ENCODE measurements at places on chromosomes 6 and 20. TPM values are rescaled to one million over a fixed set of nuclear protein-coding genes. Genes with fewer than 3 reads are reported as not detected.
A peak's percentile ranks its signal among the peaks of the same experiment; 100 is the strongest.

The LTB gene
- not detected for total RNA-seq

GRCh38 chr6:91708534-91708933, 1121.7 kb upstream of the MAP3K7 start:
- no peak for DNase-seq
- H3K27ac ChIP-seq = no peak overlapping the region
- H3K36me3 ChIP-seq = no peaks in the 10 kb centered on the region
- no peaks in the 10 kb centered on the region for H3K4me1 ChIP-seq
- H3K27me3 ChIP-seq = no peaks in the 10 kb centered on the region
- H3K4me3 ChIP-seq = no peak overlapping the region

- H3K27ac ChIP-seq = no peak overlapping the region
- H3K4me1 ChIP-seq = no peaks in the 10 kb centered on the region
- peak; percentile 61 for DNase-seq
- H3K27me3 ChIP-seq = no peaks in the 10 kb centered on the region
- no peak overlapping the region for H3K4me3 ChIP-seq
- H3K36me3 ChIP-seq = no peaks in the 10 kb centered on the region
These were observed 72.1 kb downstream of the RSPO3 start for GRCh38 chr6:127190552-127190951.

The CLPSL2 gene
- total RNA-seq = not detected

The HCRTR2 gene
- total RNA-seq = not detected

DNA sequence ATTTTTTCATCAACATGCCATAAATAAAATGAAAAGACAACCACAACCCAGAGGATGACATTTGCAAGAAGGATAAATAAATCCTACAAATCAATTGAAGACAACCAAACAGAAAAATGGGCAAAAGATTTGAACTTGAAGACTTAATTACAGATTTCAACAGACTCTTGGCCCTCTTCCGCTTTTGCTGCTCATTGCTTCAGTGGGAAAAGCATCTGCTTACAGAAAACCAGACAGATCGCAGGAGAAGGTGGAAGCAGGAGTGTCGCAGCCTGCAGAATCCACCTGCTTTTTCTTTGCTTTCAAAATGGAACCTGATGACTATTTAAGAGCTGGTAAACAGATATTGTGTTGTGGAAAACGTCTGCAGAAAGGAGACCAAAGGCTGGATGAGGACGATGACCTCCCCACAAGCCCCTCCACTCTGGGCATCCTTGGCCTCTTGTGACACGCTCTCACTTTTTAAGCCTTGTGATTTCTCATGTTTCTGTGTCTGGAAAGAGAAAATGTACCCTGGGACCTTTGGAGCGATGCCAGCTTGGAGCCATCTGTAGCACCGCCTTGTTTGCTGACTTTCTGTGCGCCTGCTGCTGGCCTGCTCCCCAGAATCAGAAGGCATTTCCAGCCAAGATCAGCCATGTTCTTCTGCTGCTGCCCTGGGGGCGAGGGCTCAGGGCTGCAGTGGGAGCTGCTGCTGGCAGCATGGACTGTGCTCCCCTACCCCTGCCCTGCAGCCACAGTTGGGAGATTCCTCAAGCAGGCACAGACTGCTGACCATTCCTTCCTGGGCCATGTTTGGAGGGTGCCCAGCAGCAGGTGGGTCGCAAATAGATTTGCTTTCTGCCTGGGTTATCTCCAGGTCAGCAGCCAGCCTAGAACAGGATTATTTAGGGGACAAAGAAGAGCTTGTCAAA, 3.6 kb upstream of the CSTL1 start:
- H3K27ac ChIP-seq = no peak overlapping the region
- no peak overlapping the region for H3K4me3 ChIP-seq
- no peak for DNase-seq
- no peaks in the 10 kb centered on the region for H3K36me3 ChIP-seq
- H3K27me3 ChIP-seq = peaks cover 10% of the 10 kb centered on the region

The TFAP2D gene
- total RNA-seq = not detected

- peaks cover 30% of the 10 kb centered on the region for H3K36me3 ChIP-seq
- peaks cover 17% of the 10 kb centered on the region for H3K4me1 ChIP-seq
- peak overlapping the region; percentile 100 for H3K27ac ChIP-seq
- H3K27me3 ChIP-seq = no peaks in the 10 kb centered on the region
These were observed 1.1 kb downstream of the CEBPB start for GRCh38 chr20:50191544-50192363.

DNA sequence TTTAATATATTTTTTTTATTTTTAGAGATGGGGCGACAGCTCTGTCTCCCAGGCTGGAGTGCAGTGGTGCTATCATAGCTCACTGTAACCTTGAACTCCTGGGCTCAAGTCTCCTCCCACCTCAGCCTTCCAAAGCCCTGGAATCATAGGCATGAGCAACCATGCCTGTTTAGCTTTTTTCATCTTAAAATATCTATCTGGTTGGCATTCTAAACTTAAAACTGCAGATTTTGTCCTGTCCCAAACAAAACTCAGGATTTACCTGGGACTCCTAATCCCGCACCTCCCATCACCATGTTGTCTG, 124.7 kb downstream of the SULF2 start:
- no peak overlapping the region for H3K27ac ChIP-seq
- H3K4me1 ChIP-seq = no peaks in the 10 kb centered on the region
- DNase-seq = no peak

DNA sequence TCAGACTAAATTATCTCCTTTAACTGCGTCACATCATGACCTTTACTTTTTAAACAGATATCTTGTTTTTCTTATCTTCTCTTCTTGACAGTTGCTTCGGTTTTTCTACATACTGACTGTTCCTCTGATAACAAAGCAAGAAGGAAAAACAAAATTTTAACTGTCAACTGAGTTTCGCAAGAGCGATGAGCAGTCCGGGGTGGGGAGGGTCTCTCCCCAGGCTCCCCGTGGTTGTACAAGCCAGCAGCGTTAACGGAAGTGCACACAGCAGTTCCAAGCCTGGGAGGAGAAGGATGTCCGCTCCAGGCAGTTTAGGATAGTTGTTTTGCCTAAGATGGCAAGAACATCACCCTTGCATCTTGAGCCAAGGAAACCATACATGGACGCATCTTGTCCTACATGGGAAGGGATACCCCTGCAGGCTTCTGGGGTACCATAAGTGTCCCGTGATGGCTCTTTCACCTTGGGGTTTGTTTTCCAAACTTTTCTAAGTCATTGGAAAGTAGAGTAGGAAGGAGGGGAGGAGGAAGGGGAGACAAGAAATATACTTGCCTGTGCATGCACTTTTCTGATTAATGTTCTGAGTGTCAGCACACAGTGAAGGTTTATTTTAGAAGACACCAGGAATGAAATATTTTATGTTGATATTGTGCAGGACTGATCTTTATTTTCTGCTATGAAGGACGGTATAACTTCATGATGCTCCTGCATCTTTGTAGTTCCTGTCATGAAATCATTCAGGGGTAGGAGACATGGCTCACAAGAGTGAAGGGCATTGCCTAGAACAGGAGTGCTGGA, 20.8 kb downstream of the SLC24A3 start:
- no peaks in the 10 kb centered on the region for H3K4me1 ChIP-seq
- H3K4me3 ChIP-seq = no peak overlapping the region
- H3K27me3 ChIP-seq = no peaks in the 10 kb centered on the region
- H3K36me3 ChIP-seq = no peaks in the 10 kb centered on the region
- DNase-seq = no peak
- H3K27ac ChIP-seq = no peak overlapping the region

DNA sequence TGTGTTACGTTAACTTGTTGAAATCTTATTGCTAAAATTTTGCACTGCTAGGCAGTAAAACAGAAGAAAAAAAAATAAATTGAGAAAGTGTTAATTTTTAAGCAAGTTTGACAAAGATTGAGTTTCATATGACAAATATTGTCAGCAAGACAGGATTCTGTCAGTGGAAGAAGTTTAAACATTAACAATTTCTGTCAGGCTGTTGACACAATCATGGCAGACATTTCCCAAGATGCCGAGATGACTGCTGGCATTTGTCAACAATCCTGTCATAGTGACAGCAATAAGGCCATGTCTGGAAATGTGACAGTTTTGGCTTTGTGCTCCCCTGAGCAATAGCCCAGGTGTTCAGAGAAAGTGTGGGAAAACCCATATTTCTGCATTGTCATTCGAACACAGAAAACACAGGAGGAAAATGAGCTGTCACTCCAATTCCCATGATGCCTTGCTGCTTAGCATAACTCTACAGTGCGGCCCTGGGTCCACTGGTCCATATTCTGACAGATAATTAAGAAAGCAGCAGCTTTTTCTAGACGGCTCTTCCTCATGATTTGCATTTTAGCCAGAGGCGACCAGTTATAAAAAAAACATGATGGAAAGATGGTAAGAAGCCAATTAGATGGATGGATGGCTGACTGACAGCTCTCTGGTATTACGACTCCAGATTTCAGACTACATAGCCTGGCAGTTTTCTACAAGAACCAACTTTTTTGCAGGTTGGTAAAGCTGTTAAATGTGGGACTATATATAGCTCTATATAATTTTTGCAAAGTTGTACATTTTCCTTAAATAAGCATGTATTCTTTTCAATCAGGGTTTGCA, 43.6 kb upstream of the DEFB112 start:
- H3K27ac ChIP-seq = no peak overlapping the region
- H3K4me3 ChIP-seq = no peak overlapping the region
- H3K4me1 ChIP-seq = no peaks in the 10 kb centered on the region
- H3K36me3 ChIP-seq = no peaks in the 10 kb centered on the region
- H3K27me3 ChIP-seq = no peaks in the 10 kb centered on the region

- no peak overlapping the region for H3K27ac ChIP-seq
- H3K27me3 ChIP-seq = no peaks in the 10 kb centered on the region
- no peaks in the 10 kb centered on the region for H3K4me1 ChIP-seq
- H3K36me3 ChIP-seq = no peaks in the 10 kb centered on the region
- no peak for DNase-seq
These were observed 32.7 kb downstream of the ROS1 start for GRCh38 chr6:117393045-117393444.

The CDKN1A gene
- total RNA-seq = 171 TPM

DNA sequence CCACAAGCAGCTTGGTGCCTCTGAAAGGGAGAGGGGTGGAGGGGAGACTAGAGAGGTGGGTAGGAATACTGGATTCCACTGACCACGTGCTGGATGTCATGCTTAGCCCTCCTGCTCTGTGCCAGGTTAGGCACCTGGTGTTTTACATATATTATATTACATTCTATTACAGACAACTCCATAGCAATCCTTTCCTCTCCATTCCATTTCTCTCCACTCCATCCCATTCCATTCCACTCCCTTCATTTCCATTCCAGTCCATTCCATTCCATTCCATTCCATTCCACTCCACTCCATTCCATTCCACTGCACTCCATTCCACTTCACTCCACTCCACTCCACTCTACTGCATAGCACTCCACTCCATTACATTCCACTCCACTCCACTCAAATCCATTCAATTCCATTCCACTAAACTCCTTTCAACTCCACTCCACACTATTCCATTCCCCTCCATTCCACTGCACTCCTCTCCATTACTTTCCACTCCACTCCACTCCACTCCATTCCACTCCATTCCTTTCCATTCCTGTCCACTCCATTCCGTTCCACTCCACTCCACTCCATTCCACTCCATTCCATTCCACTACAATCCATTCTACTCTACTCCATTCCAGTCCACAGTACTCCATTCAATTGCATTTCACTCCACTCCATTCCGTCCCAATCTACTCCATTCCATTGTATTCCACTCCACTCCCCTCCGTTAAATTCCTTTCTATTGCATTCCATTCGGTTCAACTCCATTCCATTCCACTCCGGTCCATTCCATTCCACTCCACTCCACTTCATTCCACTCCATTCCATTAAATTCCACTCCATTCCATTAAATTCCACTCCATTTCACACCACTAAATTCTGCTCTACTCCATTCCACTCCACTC, 27.2 kb upstream of the DEFB125 start:
- no peaks in the 10 kb centered on the region for H3K36me3 ChIP-seq
- H3K27me3 ChIP-seq = no peaks in the 10 kb centered on the region
- H3K27ac ChIP-seq = peak overlapping the region; percentile 100
- DNase-seq = no peak

DNA sequence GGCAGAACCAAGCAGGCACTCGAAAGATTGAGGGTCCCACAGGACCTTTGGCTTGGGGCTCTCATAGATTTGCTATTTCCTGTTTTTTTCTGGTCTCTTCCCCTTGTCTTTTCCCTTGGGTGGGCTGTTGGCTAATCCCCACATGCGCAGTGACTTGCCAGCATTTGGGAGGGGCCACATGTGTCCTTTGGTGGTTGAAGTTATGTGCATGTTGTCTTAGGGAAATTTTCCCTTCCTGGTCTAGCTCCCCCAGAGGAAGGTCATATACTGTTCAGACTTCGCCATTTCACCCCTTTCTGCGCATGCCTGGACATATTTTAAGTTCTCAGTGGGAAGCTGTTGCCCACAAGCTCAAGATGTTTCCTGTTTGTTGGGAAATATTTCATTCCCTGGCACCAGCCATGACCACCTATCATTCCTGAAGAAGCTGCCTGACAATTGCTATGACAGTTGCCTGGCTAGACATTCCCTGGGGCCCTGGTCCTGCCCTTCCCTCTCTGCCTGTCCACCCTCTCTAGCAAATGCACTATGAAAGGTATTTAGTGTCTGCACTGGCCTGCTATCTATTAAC, 156.2 kb upstream of the THBS2 start:
- no peak overlapping the region for H3K4me3 ChIP-seq
- no peaks in the 10 kb centered on the region for H3K4me1 ChIP-seq
- H3K27me3 ChIP-seq = no peaks in the 10 kb centered on the region
- no peak for DNase-seq

DNA sequence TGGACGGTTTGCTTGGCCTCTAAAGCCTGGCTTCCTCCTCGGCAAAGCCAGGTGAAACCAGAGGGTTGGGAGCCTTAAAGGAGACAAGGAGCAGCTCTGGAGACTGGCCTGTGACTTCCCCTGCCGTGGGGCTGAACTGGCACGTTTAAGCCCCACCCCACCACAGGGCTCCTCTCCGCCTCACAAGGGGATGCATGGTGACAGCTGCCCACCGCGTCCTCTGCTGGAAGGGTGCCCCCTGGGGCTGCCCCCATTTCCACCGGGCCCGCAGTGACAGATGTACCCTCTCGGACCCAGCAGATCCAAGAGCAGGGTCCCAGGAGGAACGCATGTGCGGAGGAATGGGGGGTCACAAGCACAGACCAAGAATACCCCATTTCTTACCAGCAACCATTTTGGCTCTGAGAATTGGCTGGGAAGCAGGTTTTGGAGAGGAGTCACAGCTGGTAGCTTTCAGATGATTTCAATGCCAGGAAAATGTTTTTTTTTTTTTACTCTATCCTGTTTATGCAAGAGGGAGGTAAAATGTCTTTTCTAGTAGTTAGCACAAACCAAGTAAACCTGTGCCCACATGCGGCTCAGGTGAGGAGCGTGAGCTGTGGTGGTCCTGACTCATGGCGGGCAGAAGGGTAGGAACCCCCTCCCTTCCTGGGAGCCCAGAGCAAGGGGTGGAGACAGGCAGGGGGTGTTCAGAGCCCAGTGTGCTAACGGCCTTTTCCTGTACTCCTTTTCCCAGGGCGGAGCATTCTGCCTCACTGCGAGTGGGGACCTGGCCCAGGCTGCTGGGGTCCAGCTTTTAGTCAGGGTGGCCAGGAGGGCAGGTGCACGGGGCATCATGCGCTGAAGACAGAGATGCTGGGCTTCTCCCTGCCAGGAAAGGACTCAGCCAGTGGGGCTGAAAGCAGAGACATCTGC, 33.0 kb downstream of the FRMD1 start:
- H3K4me3 ChIP-seq = no peak overlapping the region
- peak; percentile 9 for DNase-seq
- H3K36me3 ChIP-seq = no peaks in the 10 kb centered on the region
- H3K27me3 ChIP-seq = no peaks in the 10 kb centered on the region
- peaks cover 8% of the 10 kb centered on the region for H3K4me1 ChIP-seq

The GGTLC1 gene
- not detected for total RNA-seq

- no peak overlapping the region for H3K4me3 ChIP-seq
- H3K27ac ChIP-seq = no peak overlapping the region
- H3K4me1 ChIP-seq = peaks cover 19% of the 10 kb centered on the region
- no peaks in the 10 kb centered on the region for H3K27me3 ChIP-seq
These were observed 123.0 kb downstream of the SASH1 start for GRCh38 chr6:148465670-148466069.
